ENCODE measurements at places on chromosomes 1 and 21.

- DNase-seq, result no peak
Measured at GRCh38 chr1:33182401-33182841, 578 bp upstream of the TRIM62 start.

DNA sequence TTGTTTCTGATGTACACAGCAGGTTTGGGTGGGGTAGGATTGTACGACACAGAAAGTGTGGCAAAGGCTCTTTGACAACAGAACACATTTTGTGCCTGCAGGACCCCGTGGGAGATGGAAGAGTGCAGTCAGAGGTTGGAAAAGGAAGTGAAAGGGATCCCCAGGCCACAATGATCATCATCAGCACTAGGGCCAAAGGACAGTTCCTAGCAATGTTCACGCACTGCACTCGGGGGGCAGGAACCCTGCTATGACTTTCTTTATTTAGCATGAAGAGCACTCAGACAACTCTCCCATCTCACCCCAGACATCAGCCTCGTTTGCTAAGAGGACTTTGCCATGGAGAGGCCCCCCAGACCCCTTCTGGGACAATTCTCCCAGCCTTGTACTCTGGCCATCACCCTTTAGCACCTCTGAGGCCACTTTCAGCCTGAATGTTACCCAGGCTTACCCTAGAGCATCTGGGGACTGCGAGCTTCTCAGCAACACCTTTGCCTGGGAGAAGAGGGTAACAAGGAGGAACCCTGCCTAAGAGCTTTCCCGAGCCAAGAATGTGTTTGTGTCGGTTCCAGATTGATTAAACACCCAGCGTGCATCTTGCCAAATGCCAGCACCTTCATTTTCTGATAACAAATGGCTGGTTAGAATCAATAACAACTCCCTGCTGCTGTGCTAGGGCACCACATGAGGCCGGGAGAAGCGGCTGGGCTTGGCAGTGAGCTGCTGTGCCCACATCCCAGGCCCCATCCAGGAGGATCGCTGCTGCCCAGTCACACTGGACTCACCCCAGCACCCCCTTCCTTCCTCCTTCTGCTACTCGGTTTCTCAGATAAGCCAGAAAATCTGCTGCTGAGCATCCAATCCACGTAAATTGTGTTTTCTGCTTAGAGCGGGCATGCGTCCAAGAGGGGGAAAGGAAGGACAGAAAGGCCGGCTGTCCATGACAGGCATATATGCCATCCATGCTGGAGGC, 633.1 kb downstream of the AJAP1 start:
- no peak for DNase-seq

- no peak for DNase-seq
Measured at GRCh38 chr1:17892851-17893250, 137.7 kb downstream of the ACTL8 start.

- DNase-seq, result no peak
Measured at GRCh38 chr1:21689661-21690372, 20.7 kb upstream of the RAP1GAP start.

GRCh38 chr1:198220428-198220827, 63.6 kb downstream of the NEK7 start:
- peak; percentile 73 for DNase-seq

DNA sequence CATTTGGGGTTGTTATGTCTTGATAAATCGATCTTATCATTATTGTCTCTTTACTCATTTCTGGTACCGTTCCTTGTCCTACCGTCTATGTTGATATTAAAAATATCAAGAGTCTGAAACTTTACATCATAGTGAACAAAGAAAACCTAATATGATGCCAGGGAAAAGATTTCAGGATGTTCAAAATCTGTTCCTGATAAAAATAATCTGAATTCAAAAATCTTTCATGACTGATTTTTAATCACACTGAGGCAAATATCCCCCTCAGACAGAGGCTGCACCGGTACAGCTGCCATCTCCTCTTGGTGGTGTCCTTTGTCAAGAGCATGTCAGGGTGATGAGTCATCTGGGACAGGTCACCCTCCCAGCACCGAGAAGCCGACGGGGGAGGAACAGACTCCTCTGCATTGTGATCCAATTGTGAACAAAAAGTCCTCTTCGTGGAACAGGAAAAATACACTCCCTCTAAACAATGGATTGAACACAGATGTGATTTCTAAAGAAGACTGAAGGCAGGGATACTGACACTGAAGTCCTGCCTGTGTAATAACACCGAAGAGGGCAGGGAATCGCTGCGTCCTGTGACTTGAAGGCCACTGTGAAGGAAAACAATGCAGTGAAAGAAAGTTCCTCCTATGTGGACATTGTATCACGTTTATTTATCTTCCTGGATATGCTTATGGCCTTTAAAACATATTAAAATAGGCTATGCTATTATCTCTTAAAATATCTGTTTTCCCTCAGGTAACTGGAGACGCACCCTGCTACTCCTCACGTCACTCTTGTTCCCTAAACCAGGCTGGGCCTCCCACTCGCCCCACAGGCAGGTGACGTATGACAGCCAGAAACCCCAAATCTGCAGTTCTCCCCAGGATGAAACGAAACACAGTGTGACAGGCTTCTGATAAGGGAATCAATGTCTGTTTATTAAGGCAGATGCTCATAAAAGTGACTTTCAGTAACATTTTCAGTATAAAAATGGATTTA, 4.3 kb upstream of the SPATC1L start:
- DNase-seq, result no peak

All from astrocyte of the cerebellum (primary cell).